Activated T-helper 17 cell treated with anti-CD3 and anti-CD28 coated beads, Interleukin-2, amount 50 U/mL, for 72 hours (primary cell): ENCODE measurements at places on chromosomes 11 and 22. TPM values are rescaled to one million over a fixed set of nuclear protein-coding genes. Genes with fewer than 3 reads are reported as not detected.

- H3K27me3 ChIP-seq, result peaks cover 5% of the 10 kb centered on the region
- no peak for ATAC-seq
- H3K4me3 ChIP-seq, result no peak overlapping the region
- H3K4me1 ChIP-seq, result no peaks in the 10 kb centered on the region
- no peak overlapping the region for H3K27ac ChIP-seq
- H3K36me3 ChIP-seq, result no peaks in the 10 kb centered on the region
These were observed 13.5 kb downstream of the SMC1B start for GRCh38 chr22:45399712-45400445.

DNA sequence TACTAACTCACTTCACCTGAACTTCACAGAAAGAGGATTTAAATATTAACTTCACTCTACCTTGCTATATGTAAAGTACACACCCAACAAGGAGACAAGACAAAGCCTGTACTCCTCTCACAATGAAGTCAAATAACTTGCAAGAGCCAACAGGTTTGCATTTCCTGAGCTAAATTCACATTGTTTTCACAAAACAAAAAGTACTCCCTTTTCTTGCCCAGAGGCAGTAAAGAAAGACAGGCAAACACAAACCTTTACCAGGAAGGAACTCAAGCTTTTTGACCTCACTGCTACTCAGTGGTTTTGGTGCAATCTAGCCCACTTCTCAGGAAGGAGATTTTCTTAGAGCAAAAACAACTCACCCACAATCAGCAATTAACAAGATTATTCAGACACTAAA lies 15.7 kb downstream of the USP28 start:
- no peak for ATAC-seq
- H3K27ac ChIP-seq, result no peak overlapping the region
- no peaks in the 10 kb centered on the region for H3K36me3 ChIP-seq
- H3K27me3 ChIP-seq, result no peaks in the 10 kb centered on the region
- peaks cover 17% of the 10 kb centered on the region for H3K4me1 ChIP-seq

DNA sequence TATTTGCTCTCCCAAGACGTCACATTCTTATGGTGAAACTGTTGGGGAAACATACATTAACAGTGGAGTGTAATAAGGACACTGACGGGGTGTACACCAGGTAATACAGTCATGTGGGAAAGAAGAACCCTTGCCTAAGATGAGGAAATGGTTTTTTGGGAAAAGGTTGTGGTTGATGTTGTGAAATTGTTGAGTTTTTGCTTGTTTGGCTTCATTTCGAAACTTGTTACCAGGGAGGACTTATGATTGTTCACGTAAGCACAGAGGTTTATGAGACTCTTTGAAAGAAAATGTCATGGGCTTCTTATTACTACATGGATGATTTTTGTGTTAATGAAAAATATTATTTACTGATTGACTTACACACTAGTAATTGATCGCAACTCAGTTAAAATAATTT lies 16.8 kb downstream of the ANO3 start:
- H3K4me1 ChIP-seq, result no peaks in the 10 kb centered on the region
- H3K36me3 ChIP-seq, result no peaks in the 10 kb centered on the region
- no peaks in the 10 kb centered on the region for H3K27me3 ChIP-seq
- H3K4me3 ChIP-seq, result no peak overlapping the region
- no peak overlapping the region for H3K27ac ChIP-seq

GLYAT gene
- not detected for total RNA-seq

DNA sequence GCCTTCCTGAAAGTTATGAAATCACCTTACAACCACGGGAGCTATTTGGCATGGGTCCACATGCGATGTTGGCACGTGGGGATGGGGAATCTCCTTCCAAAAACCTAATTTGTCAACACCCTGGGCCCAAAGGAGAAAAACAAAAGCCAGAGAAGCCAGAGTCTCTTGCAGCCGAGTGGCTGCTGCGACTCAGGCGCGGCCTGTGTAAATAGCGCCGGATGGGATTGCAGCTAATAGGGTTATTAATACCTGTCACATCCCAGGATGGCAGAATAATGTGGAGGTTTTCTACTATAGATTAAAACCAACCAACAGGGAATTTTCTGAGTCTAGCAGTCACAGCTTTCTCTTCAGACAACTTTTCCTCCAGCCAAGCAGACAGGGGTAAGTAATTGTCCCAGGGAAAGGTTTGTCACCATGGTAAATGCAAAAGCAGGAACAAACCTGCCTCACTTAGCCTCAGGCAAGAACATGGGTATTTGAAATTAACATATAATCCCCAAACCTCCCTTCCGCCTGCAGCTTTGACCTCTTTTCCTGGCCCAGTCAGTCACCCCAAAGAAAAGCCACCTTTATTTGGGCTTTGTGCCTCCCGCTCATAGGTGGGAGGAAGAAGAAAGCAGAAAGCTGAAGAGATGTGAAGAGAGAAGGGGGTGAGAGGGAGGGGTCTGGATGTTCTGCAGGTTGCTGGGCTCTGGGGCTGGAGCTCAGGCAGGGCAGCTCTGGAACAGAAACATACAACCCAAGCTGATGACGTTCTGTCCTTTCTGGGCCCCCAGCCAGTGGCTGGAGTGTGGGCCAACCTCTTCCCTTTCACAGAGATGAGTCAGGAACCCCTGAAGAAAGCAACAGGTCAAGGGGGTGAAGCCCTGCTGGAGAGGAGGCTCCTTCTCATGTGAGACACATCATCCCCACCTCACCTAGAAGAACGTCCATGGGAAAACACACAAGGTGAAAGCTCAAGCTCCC lies 376.5 kb downstream of the NXPE2 start:
- H3K4me3 ChIP-seq, result no peak overlapping the region
- no peak for ATAC-seq
- H3K27ac ChIP-seq, result no peak overlapping the region
- H3K27me3 ChIP-seq, result no peaks in the 10 kb centered on the region
- H3K36me3 ChIP-seq, result no peaks in the 10 kb centered on the region

DNA sequence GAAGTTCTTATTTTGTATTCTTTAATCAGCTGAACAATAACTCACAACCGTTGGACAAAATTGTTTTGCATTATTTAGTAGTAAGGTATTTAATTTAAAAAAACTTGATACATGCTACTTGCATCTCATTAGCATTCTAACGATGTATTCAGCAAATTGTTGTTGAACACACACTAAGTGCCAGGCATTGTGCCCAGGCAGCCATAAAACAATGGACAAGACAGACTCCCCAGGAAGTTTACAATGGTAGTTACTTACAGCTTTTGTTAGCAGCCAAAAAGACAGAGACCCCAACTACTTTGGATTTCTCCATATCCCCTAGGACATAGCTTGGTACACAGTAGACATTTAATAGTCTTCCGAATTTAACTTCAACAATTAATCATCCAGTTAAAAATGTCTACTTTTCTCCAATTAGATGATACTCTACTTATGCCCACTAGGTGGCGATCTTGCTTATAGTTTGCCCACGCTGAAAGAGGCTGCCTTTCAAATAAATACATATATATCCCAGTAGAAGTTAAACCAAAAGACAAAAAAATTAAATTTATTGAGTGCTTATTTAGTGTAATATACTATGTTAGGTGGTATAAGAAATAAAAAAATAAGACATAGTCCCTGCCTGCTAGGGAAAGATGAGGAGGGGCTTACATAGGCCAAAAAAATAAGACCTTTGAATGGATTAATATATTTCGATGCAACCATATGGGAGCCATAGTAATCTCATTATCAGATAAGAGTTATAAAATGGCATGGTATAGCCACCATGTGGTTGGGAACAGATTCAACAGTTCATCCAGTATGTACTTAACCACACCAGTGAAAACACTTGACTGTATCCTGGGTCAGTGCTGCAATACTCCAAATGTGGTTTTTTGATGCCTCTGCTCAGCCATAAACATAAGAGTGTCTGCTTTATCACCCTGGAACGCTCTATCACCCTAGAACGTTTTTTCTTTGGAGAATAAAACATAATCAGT lies 2.0 kb upstream of the FJX1 start:
- H3K36me3 ChIP-seq, result peaks cover 4% of the 10 kb centered on the region
- no peaks in the 10 kb centered on the region for H3K4me1 ChIP-seq
- H3K27me3 ChIP-seq, result peaks cover 38% of the 10 kb centered on the region
- ATAC-seq, result peak; percentile 47
- no peak overlapping the region for H3K4me3 ChIP-seq
